Hematopoietic multipotent progenitor cell (in vitro differentiated cells): ENCODE measurements at places on chromosomes 7 and 10. TPM values are rescaled to one million over a fixed set of nuclear protein-coding genes. Genes with fewer than 3 reads are reported as not detected.

The CPA1 gene
- not detected for total RNA-seq

The SUN3 gene
- not detected for total RNA-seq

The PAX4 gene
- not detected for total RNA-seq

The MRLN gene
- not detected for total RNA-seq

The EN2 gene
- total RNA-seq, result not detected

The LRIT1 gene
- total RNA-seq, result not detected

The HSPA12A gene
- total RNA-seq, result 0.54 TPM

The ANKRD7 gene
- total RNA-seq, result 0.27 TPM

The FLNC gene
- total RNA-seq, result 0.27 TPM

The ASB15 gene
- under 0.01 TPM for total RNA-seq

The PMPCB gene
- total RNA-seq, result 70.6 TPM

The IL6 gene
- total RNA-seq, result under 0.01 TPM

The LRRN3 gene
- total RNA-seq, result under 0.01 TPM

The IGFBP1 gene
- total RNA-seq, result under 0.01 TPM

The LIPF gene
- not detected for total RNA-seq
